ENCODE measurements at places on chromosomes 7 and 10.

GRCh38 chr10:47296156-47296894 lies 3.7 kb upstream of the GDF10 start:
- DNase-seq, result no peak

DNA sequence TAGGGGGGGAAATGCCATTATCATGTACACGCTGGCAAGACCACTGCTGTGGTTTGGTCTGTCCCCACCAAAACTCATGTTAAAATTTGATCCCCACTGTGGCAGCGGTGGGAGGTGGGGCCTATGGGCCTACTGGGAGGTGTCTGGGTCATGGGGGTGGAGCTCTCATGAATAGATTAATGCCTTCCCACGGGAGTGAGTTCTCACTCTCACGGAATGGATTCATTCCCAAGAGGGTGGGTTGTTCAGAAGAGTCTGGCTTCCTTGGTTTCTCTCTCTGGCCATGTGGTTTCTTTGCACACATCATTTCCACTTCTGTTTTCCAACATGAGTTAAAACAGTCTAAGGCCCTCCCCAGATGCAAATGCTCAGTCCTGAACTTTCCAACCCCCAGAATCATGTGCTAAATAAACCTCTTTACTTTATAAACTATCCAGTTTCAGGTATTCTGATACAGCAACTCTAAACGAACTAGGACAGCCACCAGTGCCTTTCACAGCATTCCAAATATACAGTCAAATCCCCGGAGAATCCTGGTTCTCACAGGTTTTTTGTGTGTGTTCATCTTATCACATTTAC lies 44.3 kb downstream of the SMURF1 start:
- peak; percentile 13 for DNase-seq

DNA sequence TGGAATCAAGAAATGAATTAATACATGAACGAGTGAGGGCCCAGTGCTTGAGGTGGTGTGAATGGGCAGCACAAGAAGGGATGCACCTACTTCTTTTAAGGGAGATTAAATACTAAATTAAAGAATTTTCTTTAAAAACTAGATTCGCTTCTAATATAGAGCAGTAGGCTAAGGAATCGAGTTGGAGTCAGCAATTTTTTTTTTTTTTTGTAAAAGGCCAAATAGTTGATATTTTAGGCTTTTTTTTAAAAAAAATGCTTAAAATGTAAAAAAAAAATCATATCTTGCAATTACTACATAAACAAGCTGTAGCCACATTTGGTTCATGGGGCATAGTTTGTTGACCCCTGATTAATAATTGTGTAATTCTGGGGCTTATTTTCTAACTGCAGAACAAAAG lies 31.9 kb downstream of the A1CF start:
- DNase-seq, result no peak

DNA sequence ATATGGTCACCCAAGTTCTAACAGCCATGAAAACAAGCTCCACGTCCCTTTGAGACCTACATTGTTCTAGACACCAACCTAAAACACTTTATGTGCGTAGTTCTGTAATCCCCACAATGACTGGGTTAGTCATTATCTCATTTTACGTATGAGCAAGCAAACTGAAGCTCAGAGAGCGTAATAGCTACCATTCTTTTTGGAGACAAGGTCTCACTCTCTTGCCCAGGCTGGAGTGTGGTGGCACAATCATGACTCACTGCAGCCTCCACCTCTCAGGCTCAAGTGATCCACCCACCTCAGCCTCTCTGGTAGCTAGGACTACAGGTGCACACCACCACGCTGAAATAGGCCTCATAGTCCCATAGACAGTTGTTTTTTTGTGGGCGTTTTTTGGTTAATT lies 10.5 kb downstream of the DAGLB start:
- DNase-seq, result peak; percentile 24

GRCh38 chr7:80611779-80612178 lies 26.7 kb upstream of the CD36 start:
- peak; percentile 5 for DNase-seq

GRCh38 chr10:120755771-120756170 lies 95.4 kb upstream of the WDR11 start:
- no peak for DNase-seq

- no peak for DNase-seq
These were observed 436.6 kb upstream of the GHITM start for GRCh38 chr10:83702731-83703130.

- DNase-seq, result no peak
These were observed 214.4 kb upstream of the GPR26 start for GRCh38 chr10:123451618-123452245.

- DNase-seq, result no peak
These were observed 43.3 kb downstream of the DIP2C start for GRCh38 chr10:646118-646524.

GRCh38 chr7:98399890-98400541 lies 874 bp downstream of the BAIAP2L1 start:
- peak; percentile 81 for DNase-seq

Data from epithelial cell of esophagus (primary cell).